ENCODE measurements at places on chromosomes 13 and 19. TPM values are rescaled to one million over a fixed set of nuclear protein-coding genes. Genes with fewer than 3 reads are reported as not detected.

Gene TJP3
- total RNA-seq, result not detected

Gene LEUTX
- not detected for total RNA-seq

Gene LGALS4
- not detected for total RNA-seq

Gene IFI30
- 8.8 TPM for total RNA-seq

All from fibroblast of lung (primary cell).